ENCODE measurements at places on chromosomes 12 and 14.

DNA sequence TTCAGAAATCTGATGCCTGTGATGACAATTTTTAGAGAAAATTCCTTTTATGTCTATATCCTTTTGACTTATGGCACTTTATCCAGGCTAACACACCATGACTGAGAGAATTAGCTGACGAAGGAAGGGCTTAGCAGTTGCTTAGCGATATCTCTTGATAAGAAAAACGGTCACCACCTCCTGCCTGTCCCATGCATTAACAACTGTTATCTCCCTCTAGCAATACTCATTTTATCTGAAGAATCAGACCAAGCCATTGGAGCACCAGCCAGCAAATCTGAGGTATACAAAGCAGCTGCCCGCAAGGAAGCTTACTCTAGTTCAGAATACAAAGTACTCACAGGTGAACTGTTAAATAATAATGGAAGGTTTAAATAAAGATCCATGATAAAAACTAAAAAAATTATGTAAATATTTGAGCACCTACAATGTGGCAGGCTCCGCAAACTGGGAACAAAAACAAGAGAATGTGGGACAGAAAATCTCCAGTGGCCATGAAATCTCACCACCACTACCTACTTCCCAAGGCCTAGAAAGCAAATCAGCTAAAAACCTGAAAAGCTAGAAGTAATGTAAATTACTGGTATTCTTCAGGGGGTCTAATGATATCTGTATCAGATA, 24.3 kb downstream of the PPM1H start:
- no peak for DNase-seq

DNA sequence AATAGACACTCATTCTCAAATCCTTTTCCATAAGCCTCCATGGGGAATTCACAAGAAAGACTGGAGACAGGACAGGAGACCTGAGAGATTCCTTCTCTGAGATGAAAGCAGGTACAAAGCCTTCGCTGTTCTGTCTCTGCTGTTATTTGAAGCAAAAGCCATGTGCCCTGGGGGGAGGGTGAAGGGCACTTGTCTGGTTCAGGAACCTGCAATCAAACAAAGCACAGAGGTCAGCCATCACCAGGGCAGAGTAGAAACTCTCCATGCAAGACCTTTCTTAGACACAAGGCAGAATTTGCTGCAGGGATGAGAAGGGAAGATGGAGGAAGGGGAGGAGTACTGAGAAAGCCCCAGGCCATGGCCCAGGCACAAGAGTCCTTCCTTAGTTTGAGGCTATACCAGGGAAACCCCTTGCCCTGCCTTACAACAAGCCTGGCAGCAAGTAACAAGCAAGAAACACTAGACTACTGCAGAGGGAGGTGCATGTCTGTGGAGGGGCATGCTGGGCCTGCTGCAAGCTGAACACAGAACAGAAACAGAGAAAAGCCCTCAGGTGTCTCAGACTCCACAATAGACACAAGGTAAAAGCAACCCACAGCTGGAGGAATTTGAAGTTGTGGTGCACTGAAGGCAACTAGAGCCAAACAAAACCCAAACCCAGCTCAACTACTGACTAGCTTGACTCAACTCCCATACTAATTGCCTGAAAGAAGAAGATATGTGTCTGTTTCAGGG, 7.8 kb upstream of the ART4 start:
- no peak for DNase-seq

GRCh38 chr14:101228949-101229541, 325.5 kb upstream of the RTL1 start:
- no peak for DNase-seq

- no peak for DNase-seq
These were observed 365.6 kb downstream of the BCL11B start for GRCh38 chr14:98906123-98906995.

DNA sequence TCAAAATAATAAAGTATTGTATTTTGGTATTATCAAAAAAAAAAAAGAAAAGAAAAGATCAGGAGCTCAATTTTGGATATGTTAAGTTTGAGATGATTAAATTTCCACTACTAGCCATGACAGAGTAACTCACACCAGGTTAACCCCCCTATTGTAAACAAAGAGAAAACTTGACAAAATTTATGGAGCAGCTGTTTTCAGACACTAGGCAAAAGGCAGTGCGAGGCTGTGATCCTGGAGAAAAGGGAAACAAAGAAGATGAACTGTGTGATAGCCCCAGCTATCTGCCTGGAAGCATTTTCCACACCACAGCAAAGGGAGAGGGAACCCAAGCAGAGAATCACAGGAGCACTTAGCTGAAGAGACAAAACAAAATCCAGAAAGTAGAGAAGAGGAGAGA, 145.0 kb downstream of the KIF21A start:
- DNase-seq = no peak

Data from ELR (cell line).